ENCODE measurements at places on chromosomes 12 and 14. TPM values are rescaled to one million over a fixed set of nuclear protein-coding genes. Genes with fewer than 3 reads are reported as not detected.
A peak's percentile ranks its signal among the peaks of the same experiment; 100 is the strongest.

DNA sequence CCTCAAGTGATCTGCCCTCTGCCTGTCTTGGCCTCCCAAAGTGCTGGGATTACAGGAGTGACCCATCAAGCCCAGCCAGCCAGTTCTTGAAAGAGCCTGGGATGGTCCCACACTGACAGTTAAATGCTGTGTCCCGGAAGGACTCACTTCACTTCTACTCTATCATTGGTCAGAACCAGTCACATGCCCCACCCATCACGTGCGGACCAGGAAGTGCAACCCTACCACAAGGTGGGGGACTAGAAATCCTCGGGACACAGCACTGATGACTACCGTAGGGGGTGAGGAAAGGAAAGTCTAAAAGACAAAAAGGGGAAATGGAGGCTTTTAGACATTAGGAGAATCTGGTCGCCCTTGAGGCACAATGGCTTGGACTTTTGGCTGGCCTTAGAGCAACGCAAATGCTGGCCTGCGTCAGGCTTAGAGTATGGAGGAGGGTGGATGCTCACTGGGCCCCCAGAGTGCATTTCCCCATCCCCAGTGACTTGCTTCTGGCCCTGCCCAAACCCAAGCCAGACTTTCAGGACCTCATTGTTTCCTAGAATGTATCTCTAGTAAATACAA lies 207.7 kb downstream of the TTC8 start:
- DNase-seq: no peak
- H3K4me3 ChIP-seq: no peak overlapping the region
- no peaks in the 10 kb centered on the region for H3K27me3 ChIP-seq
- H3K36me3 ChIP-seq: no peaks in the 10 kb centered on the region
- no peak overlapping the region for H3K27ac ChIP-seq

ARHGEF25 gene
- 31.2 TPM for total RNA-seq

- no peak overlapping the region for H3K4me3 ChIP-seq
- no peak overlapping the region for H3K27ac ChIP-seq
- H3K4me1 ChIP-seq: no peaks in the 10 kb centered on the region
- no peak for DNase-seq
- H3K27me3 ChIP-seq: no peaks in the 10 kb centered on the region
- H3K36me3 ChIP-seq: no peaks in the 10 kb centered on the region
These were observed 63.1 kb upstream of the CNOT2 start for GRCh38 chr12:70180130-70180529.

- no peaks in the 10 kb centered on the region for H3K4me1 ChIP-seq
- no peak overlapping the region for H3K27ac ChIP-seq
- no peak for DNase-seq
- H3K4me3 ChIP-seq: no peak overlapping the region
These were observed 54.9 kb downstream of the PLEKHG7 start for GRCh38 chr12:92757597-92758121.

GRCh38 chr12:130423991-130424857 lies 86.5 kb downstream of the PIWIL1 start:
- no peak for DNase-seq
- H3K27ac ChIP-seq: no peak overlapping the region
- H3K27me3 ChIP-seq: no peaks in the 10 kb centered on the region
- H3K36me3 ChIP-seq: no peaks in the 10 kb centered on the region

DNA sequence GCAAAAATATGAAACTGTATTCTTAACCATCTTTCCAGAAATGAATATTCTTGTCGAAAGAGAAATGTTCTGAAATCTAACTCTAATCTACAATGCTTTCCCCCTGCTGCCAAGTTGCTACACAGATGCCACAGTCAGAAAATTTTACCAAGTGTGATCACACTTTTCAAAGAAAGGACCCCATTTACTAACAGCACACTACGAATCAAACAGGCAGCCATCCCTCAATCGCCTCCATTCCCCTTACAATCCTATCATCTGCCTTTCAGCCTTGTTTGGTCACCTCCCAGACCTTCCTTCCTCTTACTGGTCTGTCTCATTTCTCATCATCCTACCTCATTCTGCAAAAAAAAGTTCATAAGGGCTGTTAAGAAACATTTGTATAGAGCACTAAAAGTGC lies 190.1 kb downstream of the MED13L start:
- no peaks in the 10 kb centered on the region for H3K36me3 ChIP-seq
- DNase-seq: no peak
- H3K27me3 ChIP-seq: no peaks in the 10 kb centered on the region
- H3K27ac ChIP-seq: no peak overlapping the region
- H3K4me1 ChIP-seq: no peaks in the 10 kb centered on the region
- no peak overlapping the region for H3K4me3 ChIP-seq

- peaks cover 67% of the 10 kb centered on the region for H3K4me1 ChIP-seq
- H3K4me3 ChIP-seq: no peak overlapping the region
- DNase-seq: no peak
- H3K27ac ChIP-seq: no peak overlapping the region
These were observed 29.2 kb downstream of the DIP2B start for GRCh38 chr12:50533971-50534370.

A2ML1 gene
- total RNA-seq: 6.1 TPM

KRT2 gene
- not detected for total RNA-seq

MARCHF9 gene
- 4.2 TPM for total RNA-seq

DNA sequence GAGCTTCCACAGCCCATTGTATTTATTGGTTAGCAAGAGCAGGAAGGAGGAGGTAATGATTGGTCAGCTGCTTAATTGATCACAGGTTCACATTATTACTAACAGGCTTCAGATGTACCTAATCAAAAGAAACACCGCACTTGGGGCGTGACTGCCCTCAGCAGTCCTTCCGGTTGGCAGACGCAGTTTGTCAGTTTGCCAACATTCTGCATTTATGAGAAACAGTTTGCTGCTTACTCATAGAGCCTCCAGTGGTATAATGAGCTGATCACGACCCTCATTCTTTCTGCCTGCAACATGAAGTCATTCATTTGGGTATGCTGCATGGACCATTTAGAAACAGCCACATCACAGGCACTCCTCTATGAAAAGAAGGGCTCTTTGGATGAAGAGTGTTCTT lies 42.5 kb upstream of the PPM1H start:
- H3K27ac ChIP-seq: no peak overlapping the region
- no peaks in the 10 kb centered on the region for H3K36me3 ChIP-seq
- DNase-seq: no peak
- H3K4me1 ChIP-seq: no peaks in the 10 kb centered on the region

DNA sequence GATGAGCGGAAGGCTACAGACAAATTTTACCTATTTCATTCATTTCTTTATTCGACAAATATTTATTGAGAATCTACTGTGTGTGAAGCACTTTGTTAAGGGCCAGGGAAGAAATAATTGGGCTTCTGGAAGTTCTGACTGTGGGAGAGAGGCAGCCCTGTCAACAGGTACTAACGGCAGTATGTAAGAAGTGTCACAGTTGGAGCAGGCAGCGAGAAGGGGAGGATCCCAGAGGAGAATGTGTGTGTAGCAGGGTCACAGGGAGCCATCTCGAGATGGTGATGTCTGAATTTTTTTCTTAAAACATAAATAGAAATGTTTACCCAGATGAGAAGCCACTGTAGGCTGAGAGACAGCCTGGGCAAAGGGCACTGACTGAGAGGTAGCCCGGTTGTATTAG lies 163.3 kb upstream of the SLC38A2 start:
- no peaks in the 10 kb centered on the region for H3K27me3 ChIP-seq
- H3K4me3 ChIP-seq: no peak overlapping the region
- no peaks in the 10 kb centered on the region for H3K4me1 ChIP-seq
- no peaks in the 10 kb centered on the region for H3K36me3 ChIP-seq
- no peak overlapping the region for H3K27ac ChIP-seq

DNA sequence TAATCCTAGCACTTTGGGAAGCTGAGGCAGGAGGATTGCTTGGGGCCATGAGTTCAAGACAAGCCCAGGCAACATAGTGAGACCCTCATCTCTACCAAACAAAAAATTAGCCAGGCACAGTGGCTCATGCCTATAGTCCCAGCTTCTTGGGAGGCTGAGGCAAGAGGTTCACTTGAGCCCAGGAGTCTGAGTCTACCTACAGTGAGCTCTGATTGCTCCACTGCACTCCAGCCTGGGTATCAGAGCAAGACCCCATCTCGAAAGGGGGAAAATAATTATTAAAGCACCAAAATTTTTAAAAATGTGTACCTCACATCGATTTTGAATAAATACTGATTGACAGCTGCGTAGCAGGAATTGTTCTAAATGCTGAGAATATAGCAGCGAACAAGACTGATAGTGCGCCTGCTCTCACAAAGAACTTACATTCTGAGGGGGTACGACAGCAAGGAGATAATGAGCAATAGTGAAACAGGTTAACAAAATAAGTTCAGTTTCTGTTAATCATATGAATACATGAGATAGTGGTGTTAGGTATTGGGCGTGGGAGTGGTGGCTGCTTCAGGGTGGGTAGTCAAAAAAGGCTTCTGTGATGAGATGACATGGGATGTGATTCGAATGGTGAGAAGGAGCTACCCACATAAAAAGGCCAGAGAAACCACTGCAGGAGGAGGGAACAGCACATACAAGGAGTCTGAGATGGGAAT lies 19.6 kb downstream of the HCFC2 start:
- no peak overlapping the region for H3K27ac ChIP-seq
- H3K27me3 ChIP-seq: no peaks in the 10 kb centered on the region
- peaks cover 71% of the 10 kb centered on the region for H3K36me3 ChIP-seq
- no peak for DNase-seq

POU6F1 gene
- total RNA-seq: 27.5 TPM

GRCh38 chr12:68954811-68955210 lies 21.8 kb upstream of the CPM start:
- H3K27me3 ChIP-seq: no peaks in the 10 kb centered on the region
- H3K4me1 ChIP-seq: no peaks in the 10 kb centered on the region
- DNase-seq: no peak
- H3K36me3 ChIP-seq: no peaks in the 10 kb centered on the region
- H3K27ac ChIP-seq: no peak overlapping the region

- H3K27ac ChIP-seq: peak overlapping the region; percentile 96
- peak overlapping the region; percentile 86 for H3K4me3 ChIP-seq
- H3K36me3 ChIP-seq: no peaks in the 10 kb centered on the region
- H3K4me1 ChIP-seq: peaks cover 41% of the 10 kb centered on the region
- no peak for DNase-seq
These were observed 929 bp upstream of the UBE2N start for GRCh38 chr12:93442411-93443340.

DNA sequence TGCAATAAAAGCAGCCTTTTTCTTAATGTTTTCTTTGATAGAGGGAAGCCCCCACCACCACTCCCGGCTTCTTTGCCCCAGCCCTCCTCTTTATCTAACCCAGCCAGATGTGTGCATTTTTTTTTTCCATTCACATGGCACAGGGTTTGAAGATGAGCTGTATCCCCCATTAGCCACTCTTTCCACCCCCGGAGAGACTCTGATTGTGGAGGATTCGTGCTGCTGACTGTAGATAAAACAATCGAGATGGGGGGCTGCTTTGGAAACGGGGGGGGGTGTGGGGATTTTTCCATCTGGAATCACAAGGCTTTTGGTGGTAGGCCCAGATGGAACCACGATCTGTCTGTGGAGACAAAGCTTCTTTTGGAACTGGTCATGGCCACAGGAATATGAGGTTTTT lies 46.2 kb upstream of the VASH1 start:
- H3K27ac ChIP-seq: no peak overlapping the region
- no peak overlapping the region for H3K4me3 ChIP-seq
- H3K4me1 ChIP-seq: peaks cover 5% of the 10 kb centered on the region
- H3K36me3 ChIP-seq: no peaks in the 10 kb centered on the region
- DNase-seq: no peak

TAS2R30 gene
- total RNA-seq: 6.3 TPM

GRCh38 chr12:93790472-93791152 lies 113.4 kb downstream of the CRADD start:
- no peaks in the 10 kb centered on the region for H3K27me3 ChIP-seq
- H3K36me3 ChIP-seq: no peaks in the 10 kb centered on the region
- no peaks in the 10 kb centered on the region for H3K4me1 ChIP-seq

GRCh38 chr14:22994762-22995275 lies 12.5 kb upstream of the AJUBA start:
- DNase-seq: no peak
- no peak overlapping the region for H3K27ac ChIP-seq
- H3K4me1 ChIP-seq: no peaks in the 10 kb centered on the region

- no peak overlapping the region for H3K4me3 ChIP-seq
- no peak for DNase-seq
- H3K36me3 ChIP-seq: peaks cover 81% of the 10 kb centered on the region
- H3K27me3 ChIP-seq: no peaks in the 10 kb centered on the region
- H3K27ac ChIP-seq: peak overlapping the region; percentile 91
- peaks cover 26% of the 10 kb centered on the region for H3K4me1 ChIP-seq
These were observed 66.4 kb downstream of the RFLNA start for GRCh38 chr12:124361074-124361970.

EML1 gene
- total RNA-seq: 65.3 TPM

DNA sequence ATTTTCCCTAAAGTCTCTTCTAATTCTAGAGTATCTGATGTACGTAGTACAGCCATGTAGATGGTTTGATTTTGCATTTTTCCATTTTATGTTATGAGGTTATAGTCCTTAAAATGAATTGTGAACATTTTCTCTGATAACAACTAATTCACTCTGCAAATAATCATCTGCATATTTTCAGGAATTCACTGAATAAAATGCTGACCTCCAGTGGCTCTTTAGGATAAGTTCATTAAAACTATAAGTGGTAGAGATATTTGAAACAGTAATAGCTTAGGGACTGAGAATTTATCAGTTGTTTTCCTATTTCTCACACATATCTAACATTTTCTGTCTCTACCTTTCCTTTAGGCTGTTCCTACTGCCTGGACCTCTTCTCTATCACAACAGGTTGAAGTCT lies 4.4 kb downstream of the MSRB3 start:
- no peak for DNase-seq
- H3K36me3 ChIP-seq: no peaks in the 10 kb centered on the region
- H3K4me3 ChIP-seq: no peak overlapping the region

SPIC gene
- not detected for total RNA-seq

GRCh38 chr12:110074089-110074488 lies 25.8 kb upstream of the C12orf76 start:
- no peak for DNase-seq
- H3K4me1 ChIP-seq: no peaks in the 10 kb centered on the region
- H3K36me3 ChIP-seq: no peaks in the 10 kb centered on the region
- peak overlapping the region; percentile 55 for H3K4me3 ChIP-seq

DNA sequence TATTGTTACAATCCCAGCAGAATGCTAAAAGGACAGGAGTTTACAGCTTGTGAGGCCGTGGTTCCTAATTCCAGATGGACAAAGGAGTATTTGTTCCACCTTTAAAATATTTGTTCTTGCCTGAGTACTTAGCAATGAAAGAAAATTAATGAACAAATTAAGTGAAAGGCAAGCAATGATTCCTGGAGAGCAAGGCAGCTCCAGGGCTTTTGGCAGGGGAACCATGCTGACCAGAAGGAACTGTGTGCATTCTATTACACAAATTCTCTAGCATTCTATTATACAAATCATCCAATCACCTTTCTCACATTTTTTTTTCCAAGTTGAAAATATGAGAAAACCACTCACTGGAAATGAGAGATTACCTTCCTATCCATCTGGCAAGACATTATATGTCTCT lies 1.8 kb upstream of the BMAL2 start:
- peaks cover 15% of the 10 kb centered on the region for H3K36me3 ChIP-seq
- no peak for DNase-seq
- no peak overlapping the region for H3K4me3 ChIP-seq
- no peaks in the 10 kb centered on the region for H3K4me1 ChIP-seq
- H3K27ac ChIP-seq: no peak overlapping the region

DIO2 gene
- total RNA-seq: 0.84 TPM

LRRC10 gene
- total RNA-seq: not detected

GARIN6 gene
- not detected for total RNA-seq
